B cell (primary cell): ENCODE measurements at places on chromosomes 6 and 20.

GRCh38 chr6:24667378-24667803, 514 bp downstream of the ACOT13 start:
- no peak for DNase-seq

- DNase-seq: no peak
Observed at GRCh38 chr6:12371151-12371550, 81.0 kb downstream of the EDN1 start.

GRCh38 chr20:49283703-49284625, 6.1 kb upstream of the ZNFX1 start:
- peak; percentile 22 for DNase-seq

- DNase-seq: no peak
Observed at GRCh38 chr6:135117413-135117968, 62.9 kb upstream of the HBS1L start.

DNA sequence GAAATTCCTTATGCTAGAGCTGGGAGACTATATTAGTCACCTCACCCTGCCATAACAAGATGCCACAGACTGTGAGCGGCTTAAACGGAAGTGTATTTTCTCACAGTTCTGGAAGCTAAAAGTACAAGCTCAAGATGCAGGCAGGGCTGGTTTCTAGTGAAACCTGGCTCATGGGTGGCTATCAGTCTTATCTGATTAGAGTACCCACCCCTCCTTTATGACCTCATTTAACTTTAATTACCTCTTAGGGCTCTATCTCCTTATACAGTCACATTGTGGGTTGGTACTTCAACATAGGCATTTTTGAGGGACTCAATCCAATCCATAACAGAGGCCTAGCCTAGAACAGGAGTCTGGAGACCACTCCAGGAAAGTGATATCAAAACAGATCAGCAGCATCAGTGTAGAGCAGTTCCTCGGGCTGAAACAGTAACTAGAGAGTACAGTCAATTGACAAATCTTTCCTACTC, 2.3 kb upstream of the SNRNP48 start:
- no peak for DNase-seq

- DNase-seq: no peak
Observed at GRCh38 chr6:42401613-42401951, 50.1 kb downstream of the TRERF1 start.

- DNase-seq: no peak
Observed at GRCh38 chr6:111805511-111806164, 67.6 kb downstream of the FYN start.

GRCh38 chr6:22363714-22364239, 66.9 kb upstream of the PRL start:
- no peak for DNase-seq

- peak; percentile 30 for DNase-seq
Observed at GRCh38 chr20:44963325-44964215, 2.7 kb upstream of the STK4 start.

- DNase-seq: no peak
Observed at GRCh38 chr6:33301877-33302276, 3.1 kb upstream of the RGL2 start.
